GM18507 (cell line): ENCODE measurements at places on chromosomes 3 and 15.

- DNase-seq: no peak
Measured at GRCh38 chr3:195224156-195224979, 46.6 kb downstream of the XXYLT1 start.

GRCh38 chr3:12489368-12489767 is 5.1 kb downstream of the TSEN2 start:
- no peak for DNase-seq

DNA sequence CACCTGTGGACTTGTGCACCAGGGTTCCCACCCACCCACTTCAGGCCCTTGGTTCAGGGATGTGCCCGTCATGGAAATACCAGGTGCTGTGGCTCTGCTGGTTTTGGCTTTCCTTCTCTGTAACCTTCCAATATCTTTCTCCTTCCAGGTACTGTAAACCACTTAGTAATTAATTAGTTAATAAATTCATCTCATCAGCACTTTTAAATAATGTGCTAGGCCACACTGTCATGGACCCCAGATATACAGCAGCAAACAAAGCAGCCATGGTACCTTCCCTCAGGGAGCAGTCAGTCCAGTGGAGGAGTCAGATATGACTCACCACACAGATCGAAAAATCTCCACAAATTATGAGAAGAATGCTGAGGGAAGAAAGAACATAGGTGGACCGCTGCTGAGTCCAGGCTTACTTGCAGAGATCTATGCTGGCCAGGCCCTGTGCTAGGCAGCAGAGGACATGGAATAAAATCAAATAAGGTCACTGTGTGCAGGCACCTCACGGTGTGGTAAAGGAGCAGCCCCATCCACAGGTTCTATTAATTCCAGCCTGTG is 6.8 kb upstream of the GATA2 start:
- DNase-seq: no peak

DNA sequence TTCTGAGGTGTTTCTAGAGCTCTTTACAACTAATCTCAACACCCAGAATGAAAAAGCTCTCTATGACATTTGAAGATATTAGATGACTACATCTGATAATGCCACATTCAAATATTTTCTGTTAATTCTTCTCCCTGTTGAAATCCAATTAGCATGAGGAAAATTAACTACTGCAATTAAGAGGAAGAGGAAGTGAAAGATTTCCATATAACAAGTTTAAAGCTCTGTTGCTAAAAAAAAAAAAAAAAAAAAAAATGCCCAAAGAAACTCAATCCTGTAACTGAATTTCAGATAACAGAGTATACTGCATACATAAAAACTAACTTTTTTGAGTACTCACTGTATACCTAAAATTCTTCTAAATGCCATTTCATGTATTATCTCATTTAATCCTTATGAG is 109.8 kb downstream of the TNIK start:
- DNase-seq: no peak

- DNase-seq: no peak
Measured at GRCh38 chr3:187662848-187663409, 7.3 kb downstream of the SST start.

DNA sequence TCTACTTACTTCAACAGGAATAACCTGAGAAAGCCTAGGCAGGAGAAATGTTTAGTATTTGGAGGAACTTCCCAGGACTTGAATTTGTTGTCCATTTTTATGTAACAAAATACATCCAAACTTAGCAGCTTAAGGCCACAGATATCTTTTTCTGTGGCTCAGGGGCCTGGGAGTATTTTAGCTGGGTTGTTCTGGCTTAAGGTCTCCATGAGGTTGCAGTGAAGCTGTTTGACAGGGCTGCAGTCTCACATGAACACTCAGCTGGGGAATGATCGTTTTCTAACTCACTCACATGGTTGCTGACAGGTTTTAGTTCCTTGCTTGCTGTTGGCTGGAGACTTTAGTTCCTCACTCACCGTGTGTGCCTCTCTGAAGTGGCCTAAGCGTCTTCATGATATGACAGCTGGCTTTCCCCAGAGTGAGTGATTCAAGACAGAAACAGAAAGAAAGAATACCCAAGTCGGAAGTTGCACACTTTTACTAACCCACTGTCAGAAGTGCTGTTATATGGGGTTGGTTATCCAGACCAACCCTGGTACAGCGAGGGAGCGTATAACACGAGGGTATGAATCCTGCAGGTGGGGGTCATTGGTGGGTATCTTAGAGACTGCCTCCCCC is 229.7 kb upstream of the TBL1XR1 start:
- DNase-seq: peak; percentile 54

DNA sequence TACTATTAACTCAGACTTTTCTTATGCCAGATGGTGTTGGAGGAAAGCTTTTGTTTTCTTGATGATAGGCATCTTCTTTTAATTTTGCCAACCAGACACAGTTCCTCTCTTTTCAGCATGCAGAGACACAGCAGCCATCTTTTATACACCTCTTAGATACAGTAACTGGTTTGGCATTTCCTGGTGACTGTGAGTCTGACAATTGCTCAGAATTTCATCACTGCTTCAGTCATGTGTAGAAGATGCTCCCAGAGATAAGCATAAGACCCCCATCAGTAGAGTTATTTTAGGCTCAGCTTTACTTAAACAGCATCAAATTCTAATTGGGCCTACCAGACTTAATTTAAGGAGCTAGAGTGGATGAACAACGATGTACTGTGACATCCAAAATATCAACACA is 779.0 kb downstream of the SQOR start:
- DNase-seq: no peak

DNA sequence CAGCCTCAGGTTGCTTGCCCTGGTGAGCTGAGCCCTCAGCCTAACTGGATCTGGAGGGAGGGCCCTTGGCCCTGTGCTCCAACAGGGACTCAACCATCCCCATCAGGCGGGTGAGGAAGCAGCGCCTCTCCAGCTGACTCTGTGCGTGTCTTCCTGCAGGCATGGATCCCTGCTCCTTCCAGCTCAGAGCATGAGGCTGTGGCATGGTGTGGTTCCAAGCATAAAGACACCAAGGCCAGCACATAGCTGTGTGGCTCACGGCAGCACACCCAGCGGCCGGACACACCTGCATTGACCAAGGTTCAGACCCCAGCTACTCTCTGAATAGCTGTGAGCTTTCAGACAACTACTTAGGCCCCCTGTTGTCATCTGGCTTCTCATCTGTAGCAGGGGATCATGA is 131.0 kb upstream of the PLXNA1 start:
- DNase-seq: no peak

- DNase-seq: no peak
Measured at GRCh38 chr3:193819117-193820010, 226.4 kb downstream of the OPA1 start.

GRCh38 chr15:65411465-65412071 is 11.2 kb downstream of the IGDCC4 start:
- DNase-seq: no peak

- DNase-seq: no peak
Measured at GRCh38 chr3:157769378-157769777, 266.2 kb upstream of the VEPH1 start.

DNA sequence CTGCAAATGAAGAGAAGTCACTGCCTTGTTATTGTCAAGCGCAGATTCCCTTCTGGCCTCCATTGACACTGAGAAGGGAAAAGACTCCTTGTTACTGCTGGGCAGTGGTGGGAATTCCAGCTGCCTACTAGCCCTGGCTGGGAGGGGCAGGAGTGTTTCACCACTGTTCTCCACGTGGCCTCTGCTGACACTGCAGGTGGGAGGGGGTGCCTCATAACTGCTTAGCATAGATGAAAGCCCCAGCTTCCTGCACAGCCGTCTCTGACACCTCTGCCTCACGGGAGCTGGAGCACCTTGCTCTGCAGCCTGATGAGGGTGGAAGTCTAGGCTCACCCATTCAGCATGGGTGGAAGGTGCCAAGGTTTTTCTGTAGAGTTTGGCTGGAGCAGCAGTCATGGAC is 52.1 kb downstream of the TM2D3 start:
- no peak for DNase-seq

- DNase-seq: no peak
Measured at GRCh38 chr15:43238671-43239131, 17.9 kb upstream of the EPB42 start.

DNA sequence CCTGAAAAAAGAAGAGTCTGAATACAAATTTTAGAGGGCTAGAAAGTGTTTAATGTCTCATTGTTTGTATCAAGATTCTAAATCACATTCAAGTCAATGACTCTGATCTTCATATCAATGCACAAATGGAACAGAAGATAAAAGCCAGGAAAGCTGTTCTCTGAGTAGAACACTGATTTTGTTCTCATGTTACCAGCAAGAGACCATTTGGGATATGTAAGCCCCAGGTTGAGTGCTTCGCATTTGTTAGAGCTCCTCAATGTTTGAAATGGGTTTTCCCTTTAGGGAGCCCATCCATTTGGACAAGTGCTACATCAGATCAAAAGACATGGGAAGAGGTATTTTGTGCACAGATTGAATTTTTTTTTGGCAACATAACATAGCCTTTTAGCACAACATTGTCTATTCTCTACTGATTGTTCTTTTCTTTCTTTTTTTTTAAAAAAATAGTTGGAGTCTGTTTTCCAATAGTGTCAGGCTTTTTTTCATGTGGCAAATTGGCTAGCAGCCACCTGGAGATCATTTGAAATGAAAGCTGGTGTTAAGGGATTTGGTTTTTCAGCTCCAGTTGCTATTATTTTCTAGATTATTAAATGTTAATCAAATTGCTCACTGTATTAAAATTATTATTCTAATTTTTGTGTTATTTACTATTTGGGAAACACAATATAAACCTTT is 74.5 kb upstream of the ZPLD1 start:
- no peak for DNase-seq

DNA sequence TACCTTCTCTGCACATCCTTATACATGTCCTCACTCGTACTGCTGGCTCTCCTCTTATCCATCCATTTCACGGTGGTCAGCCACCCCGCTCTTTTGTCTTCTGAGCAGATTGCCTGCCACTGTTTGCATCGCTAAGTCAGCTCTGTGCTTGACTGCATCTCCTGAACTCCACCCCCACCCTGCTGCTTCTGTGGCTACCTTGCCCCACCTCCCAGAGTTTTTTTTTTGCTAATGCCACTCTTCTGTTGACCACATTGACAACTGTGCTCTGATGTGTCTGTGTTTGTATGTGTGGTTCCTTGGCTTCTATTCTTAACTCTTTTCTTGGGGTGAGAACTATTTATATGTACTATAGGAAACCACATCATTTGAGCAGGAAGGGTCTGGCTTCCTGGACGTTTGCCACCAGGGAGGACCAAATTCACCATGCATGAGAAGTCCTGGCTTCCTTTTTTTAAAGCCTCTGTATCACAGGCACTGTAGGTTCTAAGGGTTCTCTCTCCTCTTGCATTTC is 12.8 kb upstream of the MTMR10 start:
- DNase-seq: peak; percentile 40

DNA sequence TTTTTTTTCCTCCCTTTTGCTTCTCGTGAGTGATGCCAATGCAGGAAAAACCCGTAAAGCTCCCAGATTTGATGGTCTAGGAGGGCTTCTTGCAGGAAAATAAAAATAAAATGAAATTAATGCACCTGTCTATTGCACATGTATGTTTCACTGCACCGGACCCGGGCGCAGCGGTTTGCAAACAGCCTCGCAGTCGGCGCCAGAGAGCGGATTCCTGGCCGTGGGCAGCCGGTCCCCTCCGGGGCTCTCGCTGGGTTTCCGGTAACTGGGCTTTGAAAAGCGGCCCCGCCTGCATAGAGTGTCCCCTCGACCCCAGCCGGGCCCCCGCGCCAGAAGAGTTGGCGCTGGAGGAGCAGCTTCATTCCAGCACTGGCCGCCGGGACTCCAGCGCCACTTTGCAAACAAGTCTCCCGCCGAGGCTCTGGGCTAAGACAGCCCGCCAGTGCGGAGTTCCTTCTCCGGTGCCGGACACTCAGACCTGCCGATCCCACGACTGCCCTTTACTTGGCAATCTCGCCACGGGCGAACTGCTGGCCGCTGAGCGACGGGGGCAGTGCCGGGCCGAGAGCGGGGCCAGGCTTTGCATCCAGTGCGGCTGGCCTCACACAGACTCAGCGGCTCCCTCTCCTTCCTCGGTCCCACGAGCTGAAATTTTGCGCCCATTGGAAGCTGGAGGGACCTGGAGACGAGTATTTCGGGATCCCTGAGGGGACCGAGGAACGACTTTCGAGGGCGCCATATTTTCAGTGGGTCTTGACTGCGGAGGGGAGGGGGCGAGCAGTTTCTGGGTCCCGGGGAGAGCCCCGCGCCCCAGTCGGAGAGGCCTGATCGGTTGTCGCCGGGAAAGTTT is 225.9 kb upstream of the C2CD4B start:
- DNase-seq: no peak

DNA sequence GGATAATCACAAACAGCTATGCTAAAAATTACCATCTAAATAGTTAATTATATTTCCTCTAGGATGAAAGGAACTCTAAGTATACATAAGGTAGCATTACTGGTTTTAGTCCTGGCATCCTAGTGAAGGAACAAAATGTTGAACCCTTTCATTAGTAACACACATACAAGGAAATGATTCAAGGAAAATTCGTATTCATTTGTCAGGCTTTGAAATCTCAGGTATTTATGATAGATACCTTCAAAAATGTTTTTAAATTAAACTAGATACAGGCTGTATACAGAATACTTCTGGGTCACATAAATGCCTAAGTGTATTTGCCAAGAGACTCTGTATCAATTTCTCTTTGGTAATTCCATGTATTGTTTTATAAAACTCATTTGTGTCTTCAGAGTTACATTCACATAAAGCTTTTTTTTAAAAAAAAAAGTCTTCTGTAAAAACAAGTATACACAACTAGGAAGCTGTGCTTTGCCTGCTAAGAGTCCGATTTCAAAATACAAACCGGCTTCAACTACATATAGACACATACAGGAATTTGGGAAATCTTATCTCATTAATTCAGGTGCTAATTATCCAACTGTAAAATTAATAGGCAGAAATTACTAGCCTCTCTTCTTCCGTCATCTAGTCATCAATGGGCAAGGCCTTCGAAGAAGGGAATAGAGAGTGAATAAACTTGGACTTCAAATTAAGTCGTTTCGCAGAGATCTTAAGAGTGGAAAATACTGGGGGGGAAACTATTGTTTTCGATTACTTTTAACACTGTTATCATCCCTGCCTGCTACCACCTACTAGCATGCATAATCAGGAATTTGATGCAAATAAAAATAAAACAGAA is 1.3 kb downstream of the SECISBP2L start:
- no peak for DNase-seq

DNA sequence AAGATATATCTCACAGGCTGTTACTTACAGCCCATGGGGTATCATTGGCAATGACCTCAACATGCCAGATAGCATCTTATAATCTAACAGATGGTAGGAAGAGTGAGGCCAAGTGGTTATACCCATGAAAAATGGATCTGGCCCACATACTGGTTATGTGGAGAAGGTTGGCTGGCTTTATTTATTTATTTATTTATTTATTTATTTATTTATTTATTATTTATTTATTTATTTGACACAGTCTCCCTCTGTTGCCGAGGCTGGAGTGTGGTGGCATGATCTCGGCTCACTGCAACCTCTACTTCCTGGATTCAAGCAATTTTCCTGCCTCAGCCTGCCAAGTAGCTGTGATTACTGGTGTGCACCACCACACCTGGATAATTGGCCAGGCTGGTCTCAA is 11.6 kb downstream of the FBXO40 start:
- DNase-seq: no peak

DNA sequence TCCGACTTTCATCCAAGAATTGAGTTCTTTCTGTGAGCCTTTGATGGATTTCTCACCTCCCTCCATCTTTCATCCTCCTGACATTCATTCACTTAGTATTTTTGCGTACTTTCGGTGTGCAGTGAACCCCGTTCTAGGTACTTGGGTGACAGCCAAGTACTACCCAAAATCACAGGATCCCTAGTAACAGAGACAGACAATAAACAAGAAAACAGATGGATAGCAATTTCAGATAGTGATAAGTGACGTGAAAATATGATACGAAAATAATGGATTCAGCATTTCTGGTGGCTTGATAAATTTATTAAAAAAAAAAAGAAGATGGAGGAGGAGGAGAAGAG is 264 bp upstream of the CMTM6 start:
- DNase-seq: no peak
